Kasumi-1 (cell line): ENCODE measurements at places on chromosomes 4 and X.
A peak's percentile ranks its signal among the peaks of the same experiment; 100 is the strongest.

- DNase-seq: no peak
Observed at GRCh38 chrX:68830419-68831404, 1.9 kb downstream of the EFNB1 start.

DNA sequence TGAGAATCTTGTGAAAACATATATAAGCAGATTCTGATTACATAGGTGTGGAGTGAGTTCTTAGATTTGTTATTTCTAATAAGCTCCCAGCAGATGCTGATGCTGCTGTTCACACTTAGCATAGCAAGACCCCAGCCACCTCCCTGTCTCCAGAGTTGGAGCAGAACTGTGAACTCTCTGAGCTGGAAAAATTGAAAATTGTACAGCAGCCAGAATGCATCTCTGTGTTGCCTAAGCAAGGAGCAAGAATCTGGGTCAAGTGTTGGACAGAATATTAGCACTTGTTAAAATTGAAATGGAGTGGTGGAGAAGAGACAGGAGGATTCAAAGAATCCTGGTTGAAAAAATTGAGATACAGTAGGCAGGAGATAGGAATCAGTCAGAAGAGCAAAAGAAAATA lies 146.6 kb upstream of the FAM47C start:
- no peak for DNase-seq

DNA sequence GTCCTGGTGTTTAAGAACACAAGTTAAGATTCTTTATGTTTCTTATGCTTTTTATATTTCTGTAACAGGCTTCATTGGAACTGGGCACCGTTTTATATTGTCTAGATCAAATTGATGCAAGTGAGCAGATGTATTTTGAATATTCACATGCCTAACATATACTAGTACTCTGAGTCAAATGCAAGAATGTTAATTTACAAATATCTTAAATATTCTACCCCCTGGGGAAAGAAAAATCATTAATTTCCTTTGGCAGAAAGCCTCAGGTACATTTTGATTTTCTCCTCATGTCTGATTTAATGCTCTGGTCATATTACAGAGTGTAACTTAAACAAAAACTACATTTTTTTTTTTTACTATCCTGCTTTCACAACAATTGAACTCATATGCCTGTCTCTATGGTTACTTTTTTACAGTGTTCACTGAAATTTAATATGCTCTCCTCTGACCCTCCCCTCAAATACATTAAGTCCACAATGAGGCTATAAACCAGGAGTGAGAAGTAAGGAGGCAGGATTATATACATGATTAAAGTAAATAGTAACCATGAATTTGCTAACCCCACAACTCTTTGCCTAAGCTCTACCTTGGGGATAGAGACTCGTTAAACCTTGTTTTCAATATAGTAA lies 2.4 kb upstream of the NSUN7 start:
- no peak for DNase-seq

- no peak for DNase-seq
Observed at GRCh38 chrX:65576160-65576559, 41.6 kb upstream of the LAS1L start.

GRCh38 chr4:34043131-34043530 lies 2201.2 kb downstream of the ARAP2 start:
- no peak for DNase-seq

DNA sequence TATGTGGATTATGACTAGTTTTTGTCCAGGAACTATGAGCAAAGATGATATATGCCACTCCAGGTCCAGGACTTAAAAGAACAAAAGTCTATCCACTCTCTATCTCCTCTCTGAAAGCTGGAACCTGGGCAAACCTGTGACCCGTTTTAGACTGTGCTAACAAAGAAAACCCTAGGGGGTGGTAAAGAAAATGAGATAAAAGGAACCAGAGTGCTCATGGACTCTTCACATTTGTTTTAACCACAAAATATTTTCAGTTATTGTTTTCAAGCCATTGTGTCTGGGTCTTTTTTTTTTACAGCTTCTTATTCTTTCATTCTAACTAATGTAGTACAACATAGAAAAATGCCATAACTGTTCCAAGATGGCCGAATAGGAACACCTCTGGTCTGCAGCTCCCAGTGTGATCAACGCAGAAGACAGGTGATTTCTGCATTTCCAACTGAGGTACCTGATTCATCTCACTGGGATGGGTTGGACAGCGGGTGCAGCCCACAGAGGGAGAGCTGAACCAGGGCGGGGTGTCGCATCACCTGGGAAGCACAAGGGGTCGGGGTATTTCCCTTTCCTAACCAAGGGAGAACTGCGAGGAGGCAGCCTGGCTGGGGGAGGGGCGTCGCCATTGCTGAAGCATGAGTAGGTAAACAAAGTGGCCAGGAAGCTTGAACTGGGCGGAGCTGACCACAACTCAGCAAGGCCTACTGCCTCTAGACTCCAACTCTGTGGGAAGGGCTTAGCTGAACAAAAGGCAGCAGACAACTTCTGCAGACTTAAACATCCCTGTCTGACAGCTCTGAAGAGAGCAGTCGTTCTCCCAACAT lies 45.1 kb downstream of the CHM start:
- DNase-seq: no peak

DNA sequence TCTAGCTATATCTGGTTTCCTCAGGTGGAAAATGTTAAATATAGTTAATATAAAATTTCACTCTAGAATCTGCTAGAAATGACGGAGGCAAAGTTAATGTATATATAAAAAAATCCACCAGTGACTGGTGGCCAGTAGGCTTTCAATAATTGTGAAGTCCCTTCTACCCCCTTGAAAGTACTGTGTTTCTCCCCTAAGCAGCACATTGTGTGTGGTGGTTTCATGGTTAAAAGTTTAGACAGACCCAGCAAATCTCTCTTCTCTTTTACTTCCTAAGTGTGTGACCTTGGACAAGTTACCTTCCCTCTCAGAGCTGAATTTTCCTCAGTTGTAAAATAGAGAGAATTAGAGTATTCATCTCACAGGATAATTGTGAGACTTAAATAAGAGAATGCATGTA lies 600 bp upstream of the HEPH start:
- no peak for DNase-seq

GRCh38 chr4:135191596-135191995 lies 990.0 kb upstream of the PABPC4L start:
- DNase-seq: no peak

DNA sequence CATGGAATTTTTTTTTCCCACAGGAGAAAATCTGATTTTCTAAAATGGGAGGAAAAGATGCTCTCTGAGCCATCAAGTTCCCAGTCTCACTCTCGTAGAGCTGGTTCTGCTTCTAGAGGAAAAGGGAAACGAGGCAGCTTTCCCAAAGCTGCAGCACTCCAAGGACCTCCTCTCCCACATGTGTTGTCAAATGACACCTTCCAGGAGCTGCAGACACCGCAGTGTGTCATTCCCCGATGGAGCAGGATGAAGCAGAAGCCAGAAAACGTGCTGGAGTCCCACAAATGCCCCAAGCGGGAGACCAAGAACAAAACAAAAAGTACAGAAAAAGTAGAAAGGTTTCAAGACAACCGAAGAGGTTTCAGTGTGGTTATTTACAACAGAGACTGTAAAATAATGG lies 348.1 kb downstream of the ARHGAP10 start:
- no peak for DNase-seq

GRCh38 chr4:89021684-89022083 lies 35.3 kb downstream of the FAM13A start:
- no peak for DNase-seq

- DNase-seq: peak; percentile 19
Observed at GRCh38 chr4:73816814-73817213, 19.7 kb upstream of the CXCL6 start.
